ENCODE measurements at places on chromosomes 12 and 14. TPM values are rescaled to one million over a fixed set of nuclear protein-coding genes. Genes with fewer than 3 reads are reported as not detected.

GRCh38 chr14:91377700-91378652 is 39.6 kb downstream of the CCDC88C start:
- peak; percentile 63 for DNase-seq

DNA sequence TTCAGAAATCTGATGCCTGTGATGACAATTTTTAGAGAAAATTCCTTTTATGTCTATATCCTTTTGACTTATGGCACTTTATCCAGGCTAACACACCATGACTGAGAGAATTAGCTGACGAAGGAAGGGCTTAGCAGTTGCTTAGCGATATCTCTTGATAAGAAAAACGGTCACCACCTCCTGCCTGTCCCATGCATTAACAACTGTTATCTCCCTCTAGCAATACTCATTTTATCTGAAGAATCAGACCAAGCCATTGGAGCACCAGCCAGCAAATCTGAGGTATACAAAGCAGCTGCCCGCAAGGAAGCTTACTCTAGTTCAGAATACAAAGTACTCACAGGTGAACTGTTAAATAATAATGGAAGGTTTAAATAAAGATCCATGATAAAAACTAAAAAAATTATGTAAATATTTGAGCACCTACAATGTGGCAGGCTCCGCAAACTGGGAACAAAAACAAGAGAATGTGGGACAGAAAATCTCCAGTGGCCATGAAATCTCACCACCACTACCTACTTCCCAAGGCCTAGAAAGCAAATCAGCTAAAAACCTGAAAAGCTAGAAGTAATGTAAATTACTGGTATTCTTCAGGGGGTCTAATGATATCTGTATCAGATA is 24.3 kb downstream of the PPM1H start:
- no peak for DNase-seq

The PPFIA2 gene
- 0.09 TPM for polyA plus RNA-seq

DNA sequence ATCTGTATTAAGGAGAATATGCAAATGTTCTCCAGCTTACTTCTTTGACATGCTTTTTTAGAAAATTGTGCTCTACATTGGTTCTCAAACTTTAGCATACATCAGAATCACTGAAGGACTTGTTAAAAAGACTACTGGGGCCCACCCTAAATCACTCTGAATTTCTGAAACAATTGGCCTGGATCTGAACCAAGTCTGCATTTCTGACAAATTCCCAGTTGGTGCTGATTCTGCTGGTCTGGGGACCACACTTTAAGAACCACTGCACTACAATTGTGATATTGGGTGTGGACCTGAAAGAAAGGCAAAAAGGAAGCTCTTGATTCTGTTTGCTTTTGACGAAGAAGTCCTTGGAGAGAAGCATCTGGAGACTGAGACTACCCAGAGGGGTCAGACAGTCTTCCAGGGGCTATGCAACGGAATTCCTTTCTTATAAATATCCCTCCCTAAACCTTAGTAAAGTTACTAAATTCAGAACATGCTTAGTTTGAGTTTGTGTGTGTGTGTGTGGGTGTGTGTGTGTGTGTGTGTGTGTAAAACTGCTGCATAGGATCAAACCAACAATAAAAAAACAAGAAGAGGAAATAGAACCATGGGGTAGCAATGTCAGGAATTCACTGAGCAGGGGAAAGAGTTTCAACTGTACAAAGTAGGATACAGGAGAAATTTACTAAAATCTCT is 36.8 kb downstream of the EAPP start:
- DNase-seq: no peak

The PTGR2 gene
- 5.7 TPM for polyA plus RNA-seq

The KIF5A gene
- polyA plus RNA-seq: 0.05 TPM

- DNase-seq: no peak
Observed at GRCh38 chr14:24670594-24670993, 36.6 kb upstream of the GZMB start.

DNA sequence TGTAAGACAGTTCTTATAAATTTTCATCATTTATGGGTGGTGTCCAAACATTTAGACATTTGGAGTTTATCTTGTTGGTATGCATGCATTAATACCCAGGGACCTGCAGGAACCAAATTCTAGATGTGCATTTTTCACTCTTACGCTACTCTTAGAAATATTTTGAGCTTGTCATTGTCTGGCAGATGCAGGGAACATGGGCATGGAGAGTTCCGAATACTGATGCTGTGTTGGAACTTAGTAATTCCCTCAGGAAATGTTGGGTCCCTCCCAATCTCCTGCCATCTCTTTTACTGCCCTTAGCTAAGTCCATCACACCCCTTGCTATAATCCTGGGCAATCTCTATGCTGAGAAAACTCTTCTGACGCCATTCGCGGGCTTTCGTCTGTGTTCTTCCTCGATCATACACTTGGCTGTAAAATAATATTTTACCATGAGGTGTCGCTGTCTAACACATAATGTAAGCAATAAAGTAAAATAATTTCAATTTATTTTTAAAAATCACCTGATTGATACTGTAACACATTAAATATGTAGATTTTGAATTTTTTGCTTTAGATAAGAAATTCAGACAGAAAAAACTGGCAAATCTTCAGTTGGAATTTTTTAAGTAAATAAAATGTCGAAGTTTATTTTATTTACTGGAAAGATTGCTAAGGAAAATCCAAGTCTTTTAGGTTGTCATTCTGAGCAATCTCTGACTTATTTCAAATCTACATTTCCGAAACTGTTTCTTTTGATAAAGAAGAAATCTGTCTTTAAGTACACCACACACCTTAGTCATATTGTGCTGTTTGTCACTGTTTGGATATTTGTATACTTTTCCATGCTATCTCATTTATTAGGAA is 304.1 kb upstream of the SSTR1 start:
- peak; percentile 78 for DNase-seq

- no peak for DNase-seq
Observed at GRCh38 chr12:28857369-28857768, 291.7 kb upstream of the FAR2 start.

DNA sequence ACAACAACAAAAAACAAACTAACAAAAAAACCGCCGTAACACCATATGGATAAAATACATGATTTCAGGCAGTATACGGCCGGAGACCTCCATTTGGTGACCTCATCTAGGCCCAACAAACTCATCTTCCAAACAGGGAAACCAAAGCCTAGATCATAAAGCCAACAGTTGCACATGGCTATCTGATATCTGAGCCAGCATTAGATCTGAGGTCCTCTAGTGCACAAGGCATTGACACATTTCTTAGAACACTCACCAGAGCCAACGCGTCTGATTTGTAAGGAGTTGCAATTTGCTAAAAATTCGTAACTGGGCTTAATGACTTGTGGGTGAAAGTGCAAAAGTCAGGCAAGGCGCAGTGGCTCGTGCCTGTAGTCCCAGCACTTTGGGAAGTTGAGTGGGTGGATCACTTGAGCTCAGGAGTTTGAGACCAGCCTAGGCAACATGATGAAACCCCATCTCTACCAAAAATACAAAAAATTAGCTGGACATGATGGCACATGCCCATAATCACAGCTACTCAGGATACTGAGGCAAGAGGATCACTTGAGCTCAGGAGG is 42.0 kb upstream of the NUDT4 start:
- DNase-seq: no peak

- DNase-seq: no peak
Observed at GRCh38 chr14:36676236-36676635, 14.6 kb downstream of the PAX9 start.

The KRT75 gene
- not detected for polyA plus RNA-seq

DNA sequence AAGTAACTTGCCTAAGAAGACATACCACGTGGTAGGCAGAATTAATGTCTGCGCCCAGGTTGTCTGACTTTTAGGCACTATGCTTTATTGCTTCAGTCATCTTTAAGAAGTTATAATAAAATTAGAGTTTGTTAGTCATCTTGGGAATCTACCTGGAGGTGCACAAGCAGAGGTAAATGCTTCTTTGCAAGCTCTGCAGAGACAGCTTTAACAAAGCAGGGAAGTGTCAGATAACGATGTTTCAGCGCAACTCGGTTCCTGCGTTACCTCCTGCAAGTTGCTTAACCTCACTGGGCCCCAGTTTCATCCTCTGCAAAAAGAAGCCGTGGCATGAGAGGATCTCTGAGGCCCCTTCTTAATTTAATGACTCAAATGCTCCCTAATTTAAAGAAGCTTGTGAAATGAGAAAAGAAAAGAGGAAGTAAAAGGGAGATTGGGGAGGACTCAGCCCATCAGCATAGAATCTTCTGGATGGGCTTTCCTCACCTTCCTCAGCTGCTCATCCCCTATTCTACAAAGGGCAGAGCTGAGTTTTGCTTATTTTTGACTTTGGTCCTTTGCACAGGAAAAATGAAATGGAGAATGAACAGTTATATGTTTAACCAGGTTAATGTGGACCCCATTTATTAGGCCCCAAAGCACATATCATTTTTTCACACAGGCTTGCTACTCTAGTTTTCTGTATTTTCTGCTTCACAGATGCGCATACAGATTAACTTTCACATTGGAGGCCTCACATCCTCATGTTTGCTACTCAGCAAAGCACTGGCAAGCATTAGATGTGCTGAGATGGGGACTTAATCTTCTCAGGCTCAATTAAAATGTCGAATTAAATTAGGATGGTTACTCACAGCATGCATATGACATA is 5.1 kb downstream of the ARHGDIB start:
- no peak for DNase-seq

GRCh38 chr12:7434670-7435069 is 9.3 kb downstream of the CD163L1 start:
- no peak for DNase-seq

The TMEM63C gene
- 0.20 TPM for polyA plus RNA-seq

DNA sequence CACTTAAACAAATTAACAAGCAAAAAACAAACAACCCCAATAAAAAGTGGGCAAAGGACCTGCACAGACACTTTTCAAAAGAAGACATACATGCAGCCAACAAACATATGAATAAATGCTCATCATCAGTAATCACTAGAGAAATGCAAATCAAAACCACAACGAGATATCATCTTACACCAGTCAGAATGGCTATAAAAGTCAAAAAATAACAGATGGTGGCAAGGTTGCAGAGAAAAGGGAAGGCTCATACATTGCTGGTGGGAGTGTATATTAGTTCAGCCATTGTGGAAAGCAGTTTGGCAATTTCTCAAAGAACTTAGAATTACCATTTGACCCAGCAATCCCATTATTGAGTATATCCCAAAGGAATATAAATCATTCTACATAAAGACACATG is 34.6 kb upstream of the NT5DC3 start:
- no peak for DNase-seq

The SLC7A7 gene
- polyA plus RNA-seq: 31.2 TPM

The OLR1 gene
- polyA plus RNA-seq: 18.6 TPM

- peak; percentile 49 for DNase-seq
Observed at GRCh38 chr12:48105321-48105866, 485 bp downstream of the SENP1 start.

GRCh38 chr12:26286186-26286585 is 90.8 kb downstream of the SSPN start:
- no peak for DNase-seq

DNA sequence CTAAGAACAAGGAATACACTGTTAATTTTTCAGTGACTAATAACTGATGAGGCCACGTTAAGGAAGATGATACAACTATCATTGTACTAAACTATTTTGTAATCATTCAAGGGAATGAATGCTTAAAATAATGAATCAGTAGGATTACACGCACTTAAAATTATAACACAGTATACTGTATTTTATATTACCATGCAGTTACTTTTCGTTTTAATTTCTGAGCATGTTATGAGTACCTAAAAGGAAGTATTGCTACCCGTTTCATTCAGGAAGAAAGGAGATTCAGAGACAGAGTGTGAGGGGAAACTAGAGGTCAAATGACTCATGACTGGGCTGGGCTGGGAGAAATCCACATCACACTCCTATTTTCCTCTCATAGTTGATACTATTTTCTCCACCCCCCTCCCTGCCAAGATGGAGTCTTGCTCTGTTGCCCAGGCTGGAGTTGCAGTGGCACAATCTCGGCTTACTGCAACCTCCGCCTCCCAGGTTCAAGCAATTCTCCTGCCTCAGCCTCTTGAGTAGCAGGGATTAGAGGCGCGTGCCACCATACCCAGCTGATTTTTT is 202.0 kb downstream of the PPM1H start:
- DNase-seq: no peak

GRCh38 chr12:105292705-105293104 is 37.8 kb upstream of the C12orf75 start:
- no peak for DNase-seq

The FSCB gene
- polyA plus RNA-seq: not detected

DNA sequence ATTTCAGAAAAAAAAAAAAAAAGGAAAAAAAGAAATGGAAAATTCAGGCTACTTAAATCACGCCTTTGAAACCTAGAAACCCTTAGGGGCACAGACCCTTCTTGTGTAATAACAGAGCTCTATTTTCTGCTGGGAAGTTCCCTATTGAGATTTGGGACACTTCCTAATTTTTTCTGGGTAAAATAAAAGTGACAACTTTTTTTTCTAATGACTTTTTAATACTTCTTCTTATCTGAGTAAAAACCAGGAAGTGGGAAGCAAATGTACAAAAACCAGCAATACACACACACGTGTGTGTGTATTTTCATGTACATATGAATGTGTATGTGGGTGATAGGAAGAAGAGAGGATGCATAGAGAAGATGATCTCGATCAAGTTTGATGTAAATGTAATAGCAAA is 35.8 kb downstream of the ETV6 start:
- DNase-seq: no peak

The KCNMB4 gene
- polyA plus RNA-seq: 4.2 TPM

DNA sequence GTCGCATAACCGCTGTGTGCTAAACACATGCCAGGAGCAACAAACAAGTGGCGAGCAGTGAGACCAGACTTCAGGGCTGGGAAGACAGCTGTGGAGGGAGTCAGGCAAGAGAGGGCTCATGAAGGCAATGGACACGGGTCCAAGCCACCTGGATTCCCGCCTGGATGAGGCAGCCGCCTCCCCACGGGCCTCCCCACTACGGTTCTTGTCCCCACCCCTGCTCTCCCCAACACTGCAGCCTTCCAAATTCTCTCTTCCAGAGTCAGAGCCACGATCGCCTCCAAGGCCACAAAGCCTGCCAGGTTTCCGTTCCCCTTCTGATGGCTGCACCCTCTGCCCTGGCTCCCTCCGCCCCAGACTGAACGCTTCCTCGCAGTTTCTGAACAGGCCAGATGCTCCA is 36.1 kb upstream of the PIWIL1 start:
- no peak for DNase-seq

DNA sequence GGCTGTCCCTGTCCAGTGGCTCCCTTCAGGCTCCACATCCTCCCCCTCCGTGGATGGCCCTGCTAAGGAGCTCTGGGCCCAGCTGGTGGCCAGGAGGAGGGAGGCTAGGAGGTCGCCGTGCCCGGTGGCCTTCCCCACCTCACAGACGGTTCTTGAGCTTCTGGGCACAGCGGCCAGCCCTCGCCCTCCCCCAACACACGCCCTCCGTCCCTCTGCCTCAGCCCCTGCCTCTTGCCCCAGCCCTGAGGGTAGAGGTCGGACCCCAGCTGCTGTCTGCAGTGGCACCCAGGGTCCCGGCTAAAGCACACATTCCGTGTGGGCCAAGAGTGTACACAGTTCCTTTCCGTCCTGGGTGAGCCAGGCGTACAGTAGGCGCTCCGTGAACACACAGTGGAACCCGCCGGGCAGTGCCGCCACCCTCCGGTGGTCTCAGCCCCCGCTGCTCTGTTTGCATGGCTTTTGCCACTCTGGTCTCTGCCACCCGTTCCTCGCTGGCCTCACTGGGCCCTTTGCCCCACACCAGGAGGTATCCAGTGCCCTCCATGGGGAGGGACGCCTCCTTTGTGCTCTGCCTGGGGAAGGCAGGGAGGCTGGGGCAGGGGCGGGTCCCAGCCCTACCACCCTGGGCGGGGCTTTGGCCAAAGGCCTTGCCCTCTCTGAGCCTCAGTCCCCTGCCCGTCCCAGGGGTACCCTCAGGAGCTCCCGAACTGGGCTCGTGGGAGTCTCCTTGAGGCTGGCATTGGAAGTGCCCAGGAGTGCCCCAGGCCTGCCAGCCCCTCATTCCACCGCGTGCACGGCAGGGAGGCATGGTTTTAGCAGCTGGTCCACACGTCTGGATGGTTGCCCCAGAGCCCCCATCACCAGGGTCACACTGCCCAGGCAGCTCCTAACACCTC is 13.0 kb downstream of the TRMT61A start:
- peak; percentile 22 for DNase-seq

Data from lung (tissue), 17 donors.